ENCODE measurements at places on chromosomes 3 and 15. TPM values are rescaled to one million over a fixed set of nuclear protein-coding genes. Genes with fewer than 3 reads are reported as not detected.

Gene EXD1
- 0.70 TPM for total RNA-seq

DNA sequence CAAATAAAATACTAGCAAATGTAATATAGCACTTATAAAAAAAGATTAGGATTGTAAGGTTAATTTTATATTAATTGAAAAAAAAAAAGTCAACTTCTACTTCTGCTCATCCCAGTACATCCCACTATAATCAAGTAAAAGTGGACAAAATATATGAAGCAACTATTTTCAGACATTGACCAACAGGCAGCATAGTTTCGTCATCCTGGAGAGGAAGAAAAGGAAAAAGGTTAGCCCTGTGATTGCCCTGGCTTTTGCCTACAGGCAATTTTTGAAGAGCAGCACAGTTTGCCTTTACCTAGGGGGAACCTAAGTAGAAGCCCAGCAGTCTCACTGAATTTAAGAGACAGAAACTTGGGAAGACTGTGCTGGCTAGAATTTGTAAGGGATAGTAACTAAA lies 52.2 kb upstream of the ACTC1 start:
- no peak for DNase-seq

DNA sequence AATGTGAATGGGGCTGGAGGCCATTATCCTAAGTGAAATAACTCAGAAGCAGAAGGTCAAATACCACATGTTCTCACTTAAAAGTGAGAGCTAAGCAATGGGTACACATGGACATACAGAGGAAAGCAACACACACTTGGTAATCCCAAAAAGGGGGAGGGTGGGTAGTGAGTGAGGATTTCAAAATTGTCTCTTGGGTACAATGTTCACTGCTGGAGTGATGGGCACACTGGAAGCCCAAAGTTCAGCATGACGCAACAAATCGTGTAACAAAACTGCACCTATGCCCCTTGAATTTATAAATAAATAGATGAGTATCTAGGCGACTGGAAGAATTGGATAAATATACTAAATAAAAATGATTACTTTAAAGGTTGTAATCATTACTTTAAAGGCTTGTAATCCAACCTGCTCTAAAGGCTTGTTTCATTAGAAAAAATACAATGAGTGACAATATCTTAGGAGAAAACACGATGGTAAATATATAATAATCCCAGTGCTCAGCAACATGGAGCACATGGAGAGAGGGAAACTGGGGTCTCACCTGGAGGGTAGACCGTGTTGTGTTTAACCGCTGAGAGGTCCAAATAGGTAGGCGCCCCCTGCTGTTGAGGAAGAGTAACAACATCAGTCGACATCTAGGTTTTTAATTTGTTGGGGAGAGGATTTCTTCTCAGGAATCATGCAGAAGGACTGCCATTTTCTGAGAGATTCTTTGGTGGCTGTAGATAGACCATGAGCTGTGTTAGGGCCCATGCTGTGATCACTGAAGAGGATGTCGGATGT lies 78.5 kb upstream of the ROBO1 start:
- no peak for DNase-seq

DNA sequence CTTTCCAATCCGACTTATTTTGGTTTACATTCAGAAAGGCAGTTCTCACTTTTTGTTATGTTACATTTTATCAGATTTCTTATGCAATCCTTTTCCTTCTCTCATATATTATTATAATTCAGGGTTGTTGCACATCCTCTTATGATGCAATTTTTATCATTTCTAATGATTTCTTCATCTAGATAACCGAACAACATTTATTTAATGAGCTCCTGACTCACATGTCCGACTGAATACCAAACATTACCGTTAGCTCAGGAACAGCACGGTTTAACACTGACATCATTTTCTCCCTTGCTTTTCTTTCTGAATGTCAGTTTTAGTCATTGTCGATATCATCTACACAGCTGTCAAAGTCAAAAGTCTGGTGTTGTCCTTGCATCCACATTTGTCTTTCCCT lies 199.2 kb downstream of the BCHE start:
- DNase-seq, result no peak

DNA sequence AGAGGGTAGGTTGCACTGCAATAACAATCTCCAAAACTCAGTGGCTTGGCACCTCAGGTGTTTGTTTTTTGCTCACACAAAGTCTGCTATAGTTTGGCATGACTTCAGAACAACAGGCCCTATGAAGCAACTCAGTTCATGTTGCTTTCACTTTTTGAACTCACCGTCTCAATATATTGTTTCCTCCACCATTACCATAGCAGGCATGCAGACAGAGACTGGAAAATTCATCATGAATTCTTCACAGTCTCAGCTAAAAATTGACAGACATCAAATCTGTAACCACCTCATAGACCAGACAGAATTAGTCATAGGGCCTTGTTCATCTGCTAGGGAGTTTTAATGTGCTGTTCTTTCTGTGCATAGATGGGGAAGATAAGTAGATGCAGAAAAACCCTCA lies 161.4 kb upstream of the POU1F1 start:
- DNase-seq, result no peak

- DNase-seq, result no peak
Observed at GRCh38 chr15:39767921-39768320, 14.7 kb downstream of the FSIP1 start.

- no peak for DNase-seq
Observed at GRCh38 chr15:80153900-80154299, 1.1 kb downstream of the FAH start.
